Panc1 (cell line): ENCODE measurements at places on chromosomes 7 and 10. TPM values are rescaled to one million over a fixed set of nuclear protein-coding genes. Genes with fewer than 3 reads are reported as not detected.

The MBL2 gene
- total RNA-seq, result not detected

The CELF2 gene
- total RNA-seq, result 0.44 TPM

DNA sequence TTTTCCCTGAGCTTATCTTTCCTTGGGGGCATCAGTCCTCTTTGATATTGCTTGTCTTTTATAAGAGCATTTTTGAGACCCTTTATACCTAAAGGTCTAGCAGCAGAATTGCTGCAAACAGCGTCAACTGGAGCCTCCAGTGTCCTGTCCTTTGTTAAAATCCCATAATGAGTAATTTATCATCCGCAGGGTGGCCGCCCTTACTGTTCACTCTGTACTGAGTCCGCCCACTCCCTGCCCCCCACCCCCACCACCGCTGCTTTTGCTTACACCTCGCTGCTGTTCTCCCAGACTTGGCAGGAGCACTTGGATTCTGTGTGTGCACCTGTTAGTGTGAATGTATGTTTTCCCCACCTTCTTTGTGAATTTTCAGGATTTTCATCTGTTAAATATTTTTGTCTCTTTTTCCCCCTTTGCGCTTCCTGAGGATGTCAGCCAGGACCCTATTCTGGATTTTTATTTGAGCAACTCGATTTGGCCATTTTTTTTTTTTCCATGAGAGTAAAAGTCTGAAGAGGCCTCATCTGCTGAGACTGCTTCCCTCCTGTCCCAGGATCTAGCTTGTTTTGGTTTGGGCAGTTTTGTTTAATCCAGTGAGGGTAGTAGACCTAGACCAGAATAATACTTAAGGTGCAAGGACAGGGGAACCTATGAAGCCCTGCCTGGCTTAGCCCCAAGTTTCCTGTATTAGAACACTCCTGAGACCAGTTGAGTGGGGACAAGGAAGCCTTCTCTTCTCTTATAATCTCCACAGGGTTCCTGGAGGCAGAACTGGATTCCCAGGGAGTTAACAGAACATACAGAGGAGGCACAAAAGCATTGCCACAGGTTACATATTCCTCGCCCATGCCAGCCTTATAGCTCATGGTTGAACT, 8.2 kb downstream of the AGFG2 start:
- no peak for DNase-seq

GRCh38 chr10:78648256-78648860, 420.4 kb upstream of the ZMIZ1 start:
- DNase-seq, result no peak

- peak; percentile 25 for DNase-seq
Measured at GRCh38 chr10:59830601-59831259, 75.6 kb downstream of the CCDC6 start.

DNA sequence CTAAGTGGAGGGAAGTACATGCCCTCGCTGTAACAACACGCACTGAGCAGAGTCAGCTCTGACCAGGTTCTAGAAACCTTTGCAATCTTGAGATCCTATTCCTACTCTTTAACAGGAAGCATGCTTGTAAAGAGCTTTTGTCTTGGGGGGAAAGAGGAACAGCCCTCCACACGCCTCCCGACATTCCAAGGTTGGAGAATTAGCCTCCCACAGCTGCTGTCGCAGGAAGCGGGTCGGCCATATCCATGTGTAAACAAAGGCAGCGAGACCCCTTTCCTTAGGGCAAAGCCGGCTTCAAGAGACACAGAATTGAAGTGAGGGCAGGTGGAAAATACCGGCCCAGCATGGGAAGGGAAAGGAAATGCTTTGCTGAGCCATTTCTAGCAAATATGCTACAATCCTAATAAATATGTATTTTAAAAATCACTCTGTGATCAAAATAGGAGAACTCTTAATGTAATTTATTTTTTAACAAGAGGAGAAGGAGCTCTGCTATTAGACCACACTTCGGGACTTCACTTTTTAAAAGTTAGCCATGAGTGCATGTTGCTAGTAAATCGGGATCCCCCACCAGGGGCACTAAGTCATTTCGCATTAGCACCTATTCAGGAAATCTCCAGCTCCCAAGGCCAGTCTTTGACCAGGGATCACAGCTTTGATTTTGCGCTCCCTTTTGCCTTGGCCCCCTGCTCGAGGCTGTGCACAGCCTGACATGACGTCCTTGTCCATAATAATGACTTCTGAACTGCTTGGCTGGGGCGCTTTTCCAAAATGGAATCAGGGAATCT, 55.9 kb downstream of the FAM204A start:
- no peak for DNase-seq
